ENCODE measurements at places on chromosomes 6 and 20.

DNA sequence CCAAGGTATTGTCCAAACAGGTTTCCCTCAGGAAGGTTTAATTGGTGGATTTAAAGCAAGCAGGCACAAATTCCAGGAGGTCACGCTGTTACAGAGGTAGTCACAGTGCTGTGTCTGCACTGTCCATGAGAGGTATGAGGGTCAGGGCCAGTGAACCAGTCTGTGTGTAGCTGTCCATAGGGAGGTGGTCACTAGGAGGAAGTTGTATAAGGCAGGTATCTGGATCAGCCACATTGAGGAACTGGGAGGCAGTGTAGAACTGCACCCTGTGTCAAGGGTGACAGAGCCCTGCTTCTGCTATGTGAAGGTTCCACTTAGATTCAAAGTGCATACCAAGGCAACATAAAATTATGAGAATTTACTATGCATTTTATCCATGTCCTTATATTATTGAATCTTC lies 73.3 kb downstream of the MAP3K4 start:
- no peak for DNase-seq

DNA sequence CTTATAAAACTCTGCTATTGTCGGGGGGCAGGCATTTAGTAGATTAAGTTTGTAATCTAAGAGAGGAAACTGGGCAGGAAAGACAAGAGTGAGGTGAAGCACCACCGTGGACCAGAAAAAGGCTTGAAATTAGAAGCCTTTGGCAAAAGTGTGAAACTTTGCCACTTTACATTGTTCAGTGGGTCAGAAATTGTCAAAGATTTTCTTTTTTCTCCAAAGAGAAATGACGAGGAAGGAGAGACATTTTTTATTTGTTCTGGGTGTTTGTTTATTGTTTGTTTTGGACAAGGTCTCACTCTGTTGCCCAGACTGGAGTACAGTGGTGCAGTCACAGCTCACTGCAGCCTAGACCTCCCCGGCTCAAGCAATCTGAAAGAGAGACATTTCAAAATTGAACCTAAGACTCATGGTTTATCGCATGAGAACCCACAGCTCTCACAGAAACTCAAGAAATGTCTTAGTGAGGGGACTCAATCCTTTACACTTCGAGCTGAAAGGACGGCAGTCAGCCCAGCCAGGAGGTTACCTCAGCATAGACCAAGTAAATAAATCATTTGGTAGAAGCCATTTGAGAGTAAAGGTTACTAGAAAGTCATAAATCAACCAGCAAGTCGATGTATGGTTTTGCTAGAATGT lies 262.8 kb upstream of the TAB2 start:
- DNase-seq, result no peak

GRCh38 chr6:90039911-90040310 lies 145.6 kb downstream of the GJA10 start:
- no peak for DNase-seq

DNA sequence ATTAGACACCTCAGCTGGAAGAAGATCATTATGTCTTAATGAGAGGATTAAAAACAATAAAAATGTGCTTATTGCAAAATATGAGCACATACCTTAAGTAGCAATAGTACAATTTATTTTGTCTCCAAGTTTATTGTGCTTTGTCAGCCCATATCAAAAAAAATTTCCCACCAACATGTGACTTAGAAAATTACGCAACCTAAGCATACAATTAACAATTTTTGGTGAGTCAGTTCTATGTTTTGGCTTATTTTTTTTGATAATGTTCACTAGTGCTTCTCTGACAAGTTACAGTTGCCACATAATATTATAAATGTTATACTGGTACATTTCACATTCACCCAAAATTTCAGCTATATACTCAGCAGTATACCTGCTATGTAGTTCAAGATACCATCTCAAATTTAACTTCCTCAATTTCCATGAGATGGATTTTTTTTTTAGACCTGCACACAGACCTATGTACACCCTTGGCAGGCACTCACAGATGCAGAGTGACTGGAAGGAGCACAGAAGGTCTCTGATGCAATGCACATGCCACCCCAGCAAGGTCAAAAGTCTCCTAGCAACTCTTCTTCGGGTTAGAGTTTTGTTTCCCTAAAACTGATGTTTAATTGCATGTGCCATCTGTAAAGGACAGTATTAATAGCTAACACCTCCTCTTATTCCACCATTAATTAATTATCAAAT lies 112.4 kb downstream of the PRKN start:
- peak; percentile 1 for DNase-seq

DNA sequence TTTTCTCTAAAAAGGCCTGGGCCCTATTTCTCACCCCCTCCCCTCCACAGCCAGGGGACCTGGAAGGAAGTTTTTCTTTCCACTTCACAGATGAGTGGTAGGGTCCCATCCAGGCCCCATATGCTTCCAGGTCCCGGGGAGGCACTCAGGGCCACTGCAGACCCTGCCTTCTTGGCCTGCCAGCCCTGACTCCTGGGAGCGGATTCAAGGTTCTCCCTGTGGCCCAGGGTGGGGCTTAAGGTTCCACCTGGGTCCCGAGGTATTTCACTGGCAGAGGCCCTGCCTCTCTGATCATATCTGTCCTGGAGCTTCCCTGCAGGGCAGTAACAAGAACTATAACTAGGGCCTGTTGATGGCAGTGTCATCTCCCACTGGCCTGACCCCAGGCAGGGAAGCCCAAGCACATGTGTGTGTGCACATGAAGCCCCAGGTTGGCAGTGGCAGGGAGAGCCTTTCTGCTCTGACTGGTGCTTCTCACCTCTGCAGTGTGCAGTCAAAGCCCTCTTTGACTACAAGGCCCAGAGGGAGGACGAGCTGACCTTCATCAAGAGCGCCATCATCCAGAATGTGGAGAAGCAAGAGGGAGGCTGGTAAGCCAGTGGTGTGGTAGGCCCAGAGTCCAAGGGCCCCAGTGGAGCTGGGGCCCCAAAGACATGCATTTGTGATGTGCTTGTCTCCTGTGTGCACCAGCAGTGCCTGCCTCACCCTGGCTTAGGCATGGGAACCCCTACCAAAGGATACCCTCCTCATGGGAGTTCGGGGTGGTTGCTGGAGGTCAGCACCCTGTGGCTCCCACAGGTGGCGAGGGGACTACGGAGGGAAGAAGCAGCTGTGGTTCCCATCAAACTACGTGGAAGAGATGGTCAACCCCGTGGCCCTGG lies 31.2 kb downstream of the PLCG1 start:
- DNase-seq, result no peak

- DNase-seq, result no peak
These were observed 249.7 kb downstream of the TTLL2 start for GRCh38 chr6:167574431-167575151.
